ENCODE measurements at places on chromosomes 5 and 9.

DNA sequence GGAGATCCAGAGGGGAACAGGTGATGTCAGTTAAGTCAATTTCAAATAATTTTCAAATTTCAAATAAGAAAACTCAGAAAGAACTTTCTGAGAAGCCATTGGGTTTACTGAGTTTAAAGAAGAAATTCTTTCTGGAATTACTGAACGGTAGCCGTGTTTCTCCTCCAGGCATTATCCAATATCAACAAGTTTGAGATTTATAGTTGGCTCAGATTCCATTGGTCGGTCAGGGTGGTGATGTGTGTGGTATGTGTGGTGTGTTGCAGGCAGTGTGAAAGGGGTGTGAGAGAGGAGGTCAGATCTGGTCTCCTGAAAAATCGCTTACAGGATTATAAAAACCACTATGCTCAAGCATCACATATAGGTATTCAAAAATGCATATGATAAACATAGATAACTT is 60.1 kb downstream of the PDE4D start:
- DNase-seq = no peak

GRCh38 chr5:112929336-112930081 is 7.5 kb upstream of the REEP5 start:
- DNase-seq = no peak

DNA sequence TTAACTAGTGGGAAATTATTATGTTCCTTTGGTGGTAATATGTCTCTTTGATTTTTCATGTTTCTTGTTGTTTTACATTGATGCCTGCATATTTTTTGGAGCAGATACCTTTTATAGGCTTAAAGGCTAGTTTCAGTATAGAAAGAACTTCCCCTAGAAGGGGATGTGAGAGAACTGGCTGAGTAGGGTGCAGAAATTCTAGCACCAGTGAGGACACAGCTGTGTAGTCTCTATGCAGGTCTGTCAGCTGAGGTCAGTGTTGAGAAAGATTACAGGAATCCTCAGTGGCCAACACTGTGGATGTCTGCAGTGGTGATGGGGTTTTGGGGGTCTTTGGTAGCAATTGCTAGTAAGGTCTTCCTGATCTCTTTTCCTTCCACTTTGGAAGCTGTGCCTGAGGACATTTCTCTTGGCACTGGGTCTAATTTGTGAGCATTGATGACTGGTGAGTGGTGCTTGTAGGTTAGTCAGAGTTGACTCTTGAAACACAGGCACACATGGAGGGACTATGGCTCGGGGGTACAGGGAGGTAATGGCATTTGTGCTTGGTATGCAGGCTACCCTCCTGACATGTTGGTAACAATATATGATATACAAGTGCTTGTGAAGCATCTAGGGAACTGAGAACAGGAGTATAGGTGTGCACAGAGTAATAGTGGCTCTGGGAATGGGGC is 221.4 kb downstream of the SPATA31D1 start:
- DNase-seq = no peak

- DNase-seq = no peak
Measured at GRCh38 chr5:111682121-111682520, 74.9 kb downstream of the NREP start.

DNA sequence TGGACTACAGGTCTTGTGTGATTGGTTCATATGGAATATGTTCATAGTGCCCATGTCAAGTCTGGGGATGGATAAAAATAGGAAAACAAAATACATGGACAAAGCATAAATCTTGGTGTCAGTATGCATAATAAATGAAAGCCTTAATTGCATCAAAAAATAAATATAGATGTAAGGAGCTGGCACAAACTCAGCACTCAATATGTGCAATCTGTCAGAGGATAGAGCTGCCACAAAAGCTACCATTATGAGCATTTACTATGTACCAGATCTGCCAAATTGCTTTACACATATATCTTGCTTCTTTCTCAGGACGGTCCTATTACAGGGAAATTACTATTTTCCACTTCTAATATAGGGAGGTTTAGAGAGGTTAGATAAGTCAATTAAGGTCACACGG is 18.2 kb upstream of the TMED7 start:
- DNase-seq = no peak
